CD4-positive, alpha-beta T cell treated with Interleukin-17A for 4 hours (primary cell): ENCODE measurements at places on chromosomes 5 and 9.

GRCh38 chr5:40150896-40151295 is 528.8 kb upstream of the PTGER4 start:
- DNase-seq = no peak

DNA sequence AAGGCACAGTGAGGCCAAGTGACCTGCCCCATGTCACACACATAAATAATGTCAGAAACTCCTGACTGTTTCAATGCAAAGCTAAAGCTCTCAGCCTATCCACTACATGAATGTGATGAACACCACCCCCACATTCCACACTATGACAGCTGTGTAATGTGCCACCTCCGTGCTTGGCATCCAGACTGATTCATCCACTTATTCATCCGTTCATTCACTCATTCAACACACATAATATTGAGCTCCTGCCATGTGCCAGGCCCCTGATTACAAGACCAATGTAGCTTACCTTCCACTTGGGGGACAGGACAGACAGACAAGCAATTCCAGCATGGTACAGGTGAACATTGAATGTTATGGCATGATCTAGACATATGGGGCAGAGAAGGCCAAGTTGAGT is 46.2 kb upstream of the FABP6 start:
- DNase-seq = no peak

DNA sequence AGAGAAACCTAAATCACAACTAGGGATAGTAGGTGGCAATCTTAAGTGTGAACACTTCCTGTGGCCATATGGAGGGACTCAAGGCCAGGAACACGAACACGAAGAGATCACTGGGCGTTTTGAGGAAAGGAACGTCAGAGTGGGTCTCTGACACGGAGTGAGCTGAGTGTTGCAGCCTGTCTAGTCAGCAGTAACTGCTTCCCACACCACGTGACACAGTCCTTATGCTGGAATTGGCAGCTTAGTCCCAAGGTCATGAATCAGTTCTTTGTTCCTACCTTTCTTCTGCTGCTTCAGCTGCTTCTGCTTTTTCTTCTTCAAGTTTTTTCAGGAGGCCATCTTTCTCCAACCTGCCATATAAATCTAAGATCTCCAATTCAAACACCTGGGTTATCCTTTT is 18.2 kb downstream of the SPACA9 start:
- no peak for DNase-seq

DNA sequence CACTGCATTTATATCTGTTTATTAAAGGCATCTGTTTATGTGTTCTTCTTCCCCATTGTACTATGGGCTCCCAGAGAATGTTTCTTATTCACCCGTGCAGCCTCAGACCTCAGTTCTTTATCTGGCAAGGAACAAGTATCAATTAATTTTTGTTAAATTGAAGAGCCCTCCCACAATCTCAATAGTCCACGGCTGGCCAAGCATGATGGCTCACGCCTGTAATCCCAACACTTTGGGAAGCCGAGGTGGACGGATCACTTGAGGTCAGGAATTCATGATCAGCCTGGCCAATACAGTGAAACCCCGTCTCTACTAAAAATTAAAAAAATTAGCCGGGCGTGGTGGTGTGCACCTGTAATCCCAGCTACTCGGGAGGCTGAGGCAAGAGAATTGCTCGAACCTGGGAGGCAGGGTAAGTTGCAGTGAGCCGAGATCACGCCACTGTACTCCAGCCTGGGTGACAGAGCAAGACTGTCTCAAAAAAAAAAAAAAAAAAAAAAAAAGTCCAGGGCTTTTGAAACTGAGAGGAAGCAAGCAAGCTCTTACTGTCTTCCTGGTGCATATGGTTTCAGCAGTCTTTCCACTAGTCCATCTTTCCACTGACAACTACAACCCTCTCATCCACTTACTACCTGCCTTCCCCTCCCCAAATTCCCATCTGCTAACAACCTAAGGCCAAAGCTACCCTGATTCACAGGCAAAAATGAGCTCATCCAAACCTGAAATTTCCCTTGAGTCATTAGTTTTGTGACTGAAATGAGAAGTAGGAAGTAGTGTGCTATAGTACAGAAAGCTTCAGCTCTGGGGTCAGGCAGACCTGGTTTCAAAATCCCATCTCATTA is 2.3 kb upstream of the HK3 start:
- DNase-seq = no peak

- DNase-seq = no peak
Measured at GRCh38 chr9:134204991-134205578, 40.7 kb upstream of the RNU6ATAC start.

DNA sequence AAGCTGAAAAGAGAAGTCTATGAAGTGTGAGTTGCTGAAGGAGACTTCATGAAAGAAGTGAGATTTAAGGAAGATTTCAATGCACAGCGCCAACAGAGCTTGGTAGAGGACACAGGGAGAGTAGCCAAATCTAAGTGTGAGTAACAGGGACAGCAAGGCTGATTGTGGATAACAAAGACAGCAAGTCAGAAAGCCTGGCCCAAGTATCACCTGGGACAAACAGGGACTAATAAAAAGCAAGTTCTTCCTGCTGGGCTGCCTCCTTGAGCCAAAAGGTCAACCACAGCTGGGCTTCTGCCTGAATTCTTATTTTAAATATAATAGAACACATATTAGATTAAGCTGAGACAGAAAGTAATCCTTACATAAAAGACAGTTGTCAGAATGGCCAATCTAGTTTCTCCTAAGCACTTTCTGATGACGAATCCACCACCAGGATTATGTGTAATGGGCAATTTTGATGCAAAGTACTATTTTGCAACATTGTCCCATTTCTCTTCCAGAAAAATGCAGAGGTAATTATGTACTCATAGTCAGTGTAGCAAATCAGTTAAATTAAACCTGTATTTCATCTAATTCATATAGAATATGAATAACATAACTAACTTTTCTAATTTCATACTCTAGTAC is 73.8 kb downstream of the MAPKAP1 start:
- DNase-seq = no peak

- DNase-seq = no peak
Measured at GRCh38 chr5:148542812-148543211, 111.5 kb downstream of the HTR4 start.
